ENCODE measurements at places on chromosomes 2 and 18. TPM values are rescaled to one million over a fixed set of nuclear protein-coding genes. Genes with fewer than 3 reads are reported as not detected.

The HJURP gene
- 1.9 TPM for total RNA-seq

The TMEM169 gene
- total RNA-seq: under 0.01 TPM

The C2orf92 gene
- total RNA-seq: 5.1 TPM

The MFSD2B gene
- total RNA-seq: 4.8 TPM

The CKAP2L gene
- total RNA-seq: 0.81 TPM

The ZRANB3 gene
- 7.0 TPM for total RNA-seq

The OTOS gene
- total RNA-seq: not detected

The SERPINB11 gene
- not detected for total RNA-seq

The NPAS2 gene
- under 0.01 TPM for total RNA-seq

The PLCL1 gene
- total RNA-seq: 0.27 TPM

The CDH19 gene
- total RNA-seq: not detected

The SLC16A14 gene
- 3.8 TPM for total RNA-seq

The ALS2 gene
- 43.6 TPM for total RNA-seq

The TMEM17 gene
- total RNA-seq: 2.4 TPM

The C2orf81 gene
- 2.7 TPM for total RNA-seq

The CRACDL gene
- 1.6 TPM for total RNA-seq

The AMER3 gene
- under 0.01 TPM for total RNA-seq

The SLC9A2 gene
- not detected for total RNA-seq

The IGFBP5 gene
- total RNA-seq: under 0.01 TPM

The GALR1 gene
- total RNA-seq: under 0.01 TPM

The PROKR1 gene
- under 0.01 TPM for total RNA-seq

The SERPINB2 gene
- 0.27 TPM for total RNA-seq

The TEKT4 gene
- total RNA-seq: not detected

The DCDC2C gene
- not detected for total RNA-seq

The FOXD4L1 gene
- 0.27 TPM for total RNA-seq

The MC2R gene
- total RNA-seq: not detected

The PRSS56 gene
- not detected for total RNA-seq

The FEV gene
- total RNA-seq: not detected

The KYNU gene
- total RNA-seq: 0.54 TPM

The VSNL1 gene
- total RNA-seq: not detected

The MAL gene
- total RNA-seq: 0.54 TPM

The C2orf78 gene
- not detected for total RNA-seq

The PSMA8 gene
- total RNA-seq: under 0.01 TPM

The HADHB gene
- total RNA-seq: 82.9 TPM

The DSEL gene
- total RNA-seq: 0.54 TPM

The DNAH7 gene
- total RNA-seq: under 0.01 TPM

The BCL11A gene
- 65.4 TPM for total RNA-seq

The REEP1 gene
- under 0.01 TPM for total RNA-seq

The SOWAHC gene
- under 0.01 TPM for total RNA-seq

The TUBA3D gene
- total RNA-seq: under 0.01 TPM

The NEU2 gene
- total RNA-seq: not detected

The CPO gene
- total RNA-seq: not detected

The FZD7 gene
- 11.6 TPM for total RNA-seq

The LYG2 gene
- not detected for total RNA-seq
